A549 treated with Mapracorat at 1 μM for 4 hours (cell line): ENCODE measurements at places on chromosomes 3 and 15. TPM values are rescaled to one million over a fixed set of nuclear protein-coding genes. Genes with fewer than 3 reads are reported as not detected.

Gene TNFAIP8L3
- total RNA-seq, result 23.0 to 30.6 TPM (median 25.9 TPM) in 5 replicates

Gene CACNA1D
- total RNA-seq, result 0.36 to 1.4 TPM (median 0.57 TPM) in 5 replicates

Gene RPL39L
- total RNA-seq, result 48.7 to 53.7 TPM (median 51.6 TPM) in 5 replicates

Gene CXCR6
- total RNA-seq, result not detected in 5 replicates

Gene PROK2
- 0.08 TPM in 1 of 5 replicates, not detected in the others for total RNA-seq

Gene DUOXA2
- not detected in 5 replicates for total RNA-seq

Gene GATA2
- 3.7 to 5.5 TPM (median 4.5 TPM) in 5 replicates for total RNA-seq

Gene LMAN1L
- not detected in 5 replicates for total RNA-seq

Gene LRTM1
- not detected in 5 replicates for total RNA-seq

Gene SAXO2
- total RNA-seq, result 2.2 to 2.6 TPM (median 2.2 TPM) in 5 replicates

Gene RTP3
- not detected in 5 replicates for total RNA-seq

Gene SLC28A2
- not detected in 5 replicates for total RNA-seq

Gene BCHE
- 0.52 to 1.1 TPM (median 0.86 TPM) in 5 replicates for total RNA-seq

Gene EIF3J
- total RNA-seq, result 78.7 to 119 TPM (median 87.3 TPM) in 5 replicates

Gene STRA6
- total RNA-seq, result 52.1 to 86.8 TPM (median 69.6 TPM) in 5 replicates

Gene PLA2G4D
- total RNA-seq, result not detected in 5 replicates

Gene LNP1
- total RNA-seq, result 0.59 to 1.2 TPM (median 0.82 TPM) in 5 replicates

Gene GOLGA6D
- 0.07 to 0.14 TPM in 2 of 5 replicates, not detected in the others for total RNA-seq

Gene CLK3
- total RNA-seq, result 26.5 to 45.1 TPM (median 34.8 TPM) in 5 replicates

Gene FEZF2
- total RNA-seq, result not detected in 5 replicates

Gene CYP11A1
- total RNA-seq, result not detected in 5 replicates

Gene C2CD4B
- 0.14 to 0.41 TPM (median 0.19 TPM) in 5 replicates for total RNA-seq

Gene NOX5
- 0.21 to 0.43 TPM (median 0.30 TPM) in 5 replicates for total RNA-seq

Gene DPPA4
- total RNA-seq, result not detected in 5 replicates

Gene MAP6D1
- 3.6 to 7.8 TPM (median 7.2 TPM) in 5 replicates for total RNA-seq

Gene MYRIP
- total RNA-seq, result not detected in 5 replicates

Gene ZIC4
- total RNA-seq, result not detected in 5 replicates
